Caki2 (cell line): ENCODE measurements at places on chromosomes 6 and 20.

GRCh38 chr6:40764726-40765125 is 177.6 kb upstream of the LRFN2 start:
- no peak for DNase-seq

DNA sequence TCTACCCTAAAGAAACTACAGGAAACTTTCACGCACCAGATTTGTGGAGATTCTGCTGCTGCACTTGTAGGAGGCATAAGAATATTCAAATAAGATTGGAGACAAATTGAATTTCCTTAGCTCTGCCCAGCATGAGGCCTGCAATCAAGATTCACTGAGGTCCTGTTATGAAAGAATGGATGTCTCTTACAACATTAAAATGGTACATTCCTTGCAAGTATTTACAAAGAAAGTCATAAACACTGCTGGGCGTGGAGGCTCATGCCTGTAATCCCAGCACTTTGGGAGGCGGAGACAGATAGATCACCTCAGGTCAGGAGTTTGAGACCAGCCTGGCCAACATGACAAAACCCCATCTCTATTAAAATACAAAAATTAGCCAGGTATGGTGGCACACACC is 74.0 kb upstream of the MAP3K4 start:
- DNase-seq, result no peak

- DNase-seq, result peak; percentile 51
These were observed 201.9 kb downstream of the UBE3D start for GRCh38 chr6:82863781-82864180.

- DNase-seq, result no peak
These were observed 188.5 kb downstream of the ZNF217 start for GRCh38 chr20:53405139-53405538.

- DNase-seq, result no peak
These were observed 15.6 kb upstream of the NOL4L start for GRCh38 chr20:32600681-32601237.

- no peak for DNase-seq
These were observed 24.3 kb upstream of the RIMS4 start for GRCh38 chr20:44834693-44835092.

- DNase-seq, result no peak
These were observed 19.7 kb downstream of the LAMA5 start for GRCh38 chr20:62347445-62347844.

GRCh38 chr6:13256266-13257001 is 71.9 kb downstream of the TBC1D7 start:
- DNase-seq, result no peak

DNA sequence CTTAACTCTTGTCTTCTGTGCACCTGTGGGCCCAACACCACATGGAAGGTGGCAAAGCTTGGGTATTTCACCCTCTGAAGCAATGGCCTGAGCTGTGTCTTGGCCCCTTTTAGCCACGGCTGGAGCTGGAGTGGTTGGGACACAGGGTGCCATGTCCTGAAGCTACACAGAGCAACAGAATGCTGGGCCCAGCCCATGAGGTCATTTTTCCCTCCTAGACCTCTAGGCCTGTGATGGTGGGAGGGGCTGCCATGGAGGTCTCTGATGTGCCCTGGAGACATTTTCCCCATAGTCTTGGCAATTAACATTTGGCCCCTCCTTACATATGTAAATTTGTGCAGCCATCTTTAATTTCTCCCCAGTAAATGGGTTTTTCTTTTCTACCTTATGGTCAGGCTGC is 620.8 kb downstream of the RFPL4B start:
- no peak for DNase-seq

DNA sequence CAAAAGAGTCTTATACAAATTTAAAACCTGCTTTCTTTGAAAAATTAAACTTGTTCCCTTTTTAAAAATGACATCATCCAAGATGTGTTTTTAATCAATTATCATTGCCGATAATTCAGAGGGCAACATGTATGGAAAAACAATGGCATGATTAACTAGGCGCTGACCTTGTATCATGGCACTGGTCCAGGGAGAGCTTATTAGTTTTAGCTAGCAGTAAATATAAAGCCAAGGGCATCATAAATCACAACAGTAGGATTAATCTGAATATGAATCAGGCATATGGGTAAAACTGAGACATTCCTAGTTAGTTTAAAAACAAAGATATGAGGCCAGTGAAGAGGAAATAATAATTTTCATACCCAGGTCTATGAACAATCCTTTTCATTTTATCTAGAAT is 374.0 kb downstream of the HDGFL1 start:
- no peak for DNase-seq

DNA sequence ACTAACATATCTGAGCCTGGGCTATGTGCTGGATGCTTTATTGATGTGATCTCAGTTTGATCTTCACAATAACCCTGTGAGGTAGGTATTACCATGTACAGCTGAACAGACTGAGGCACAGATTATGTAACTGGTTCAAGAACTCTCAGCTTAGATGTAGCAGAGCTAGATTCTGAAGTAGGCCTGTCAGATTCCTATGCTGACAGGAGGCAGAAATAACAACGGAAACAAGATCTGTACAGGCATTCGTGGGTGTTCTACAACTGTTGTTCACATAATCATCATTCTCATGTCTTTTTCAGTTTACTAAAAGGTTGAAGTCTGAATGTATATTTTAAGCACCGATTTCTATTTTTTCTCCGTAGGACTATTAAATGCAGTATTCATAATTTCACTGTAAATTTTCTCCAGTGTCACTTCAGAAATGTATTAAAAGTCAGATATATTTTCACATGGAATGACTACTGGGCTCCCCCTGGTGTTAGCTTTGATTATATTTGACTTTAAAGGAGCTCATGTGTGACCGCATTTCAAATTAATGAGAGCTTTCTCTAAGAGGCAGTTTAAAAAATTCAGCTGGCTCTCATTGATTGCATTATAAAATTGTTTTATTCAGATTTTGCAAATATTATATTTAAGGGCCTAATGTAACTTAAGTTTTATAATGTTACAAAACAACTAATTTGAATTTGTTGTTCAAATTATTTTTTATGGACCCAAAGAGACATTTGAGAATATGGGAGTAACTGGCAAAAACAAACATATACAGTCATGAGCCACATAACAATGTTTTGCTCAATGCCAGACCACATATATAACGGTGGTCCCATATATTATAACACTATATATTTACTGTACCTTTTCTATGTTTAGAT is 36.4 kb upstream of the SLC17A4 start:
- DNase-seq, result peak; percentile 21
